ENCODE measurements at places on chromosomes 5 and 9.

GRCh38 chr9:38018958-38019602 is 49.9 kb downstream of the SHB start:
- DNase-seq, result no peak

GRCh38 chr9:121271368-121272341 is 3.7 kb downstream of the GSN start:
- DNase-seq, result no peak

GRCh38 chr5:72189146-72189545 is 81.9 kb downstream of the MAP1B start:
- no peak for DNase-seq

DNA sequence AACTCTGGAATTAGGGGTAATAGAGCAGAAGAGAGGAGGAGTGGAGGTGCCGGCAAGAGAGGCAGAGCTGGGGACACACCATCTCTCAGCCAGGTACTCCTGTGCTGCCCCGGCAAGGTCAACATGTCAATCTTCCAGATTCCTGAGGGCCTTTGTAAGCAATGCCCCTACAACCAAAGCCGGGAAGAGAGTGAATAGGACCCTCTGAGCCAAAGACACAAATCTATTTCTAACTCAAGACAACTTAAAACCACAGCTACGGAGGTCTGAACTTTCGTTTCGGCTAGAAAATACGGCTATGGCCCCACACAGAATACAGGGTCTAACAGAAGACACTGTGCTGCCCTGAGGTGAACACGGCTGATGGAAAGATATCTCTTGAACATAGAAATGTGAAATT is 66.6 kb downstream of the SERINC5 start:
- no peak for DNase-seq

DNA sequence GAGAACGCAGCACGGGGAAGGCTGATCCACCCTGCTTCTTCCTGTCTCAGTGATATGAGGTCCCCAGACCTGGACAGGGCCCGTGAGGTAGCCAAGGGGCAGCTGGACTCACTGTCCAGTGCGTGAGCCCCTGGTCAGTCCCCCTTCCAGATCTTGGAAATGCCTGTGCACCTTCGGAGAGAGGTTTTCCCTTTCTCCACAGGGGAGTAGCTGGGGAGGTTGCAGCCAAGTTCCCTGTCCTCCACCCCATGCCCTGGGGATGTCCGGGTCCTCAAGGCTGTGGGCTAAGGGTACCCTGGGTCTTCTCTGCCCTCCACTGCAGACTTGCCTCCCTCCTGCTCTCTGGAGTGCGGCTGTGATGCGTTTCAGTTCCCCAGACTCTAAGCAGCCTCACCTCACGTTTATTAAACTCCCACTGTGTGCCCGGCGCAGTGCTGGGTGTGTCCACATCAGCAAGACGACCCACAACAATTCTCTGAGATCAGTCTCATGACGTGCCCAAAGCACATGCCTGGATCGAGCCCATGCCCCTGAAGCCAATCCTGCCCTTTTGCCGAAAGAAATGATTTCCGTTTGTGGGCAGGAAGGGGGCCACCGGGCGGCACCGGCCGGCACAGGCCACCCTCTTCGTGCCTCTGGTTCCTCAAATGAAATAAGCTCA is 101.3 kb upstream of the PHYKPL start:
- DNase-seq, result no peak

- no peak for DNase-seq
These were observed 26.7 kb upstream of the RICTOR start for GRCh38 chr5:39100851-39101396.

- peak; percentile 77 for DNase-seq
These were observed 7.9 kb downstream of the CCL21 start for GRCh38 chr9:34701769-34702736.
